ENCODE measurements at places on chromosomes 3 and 15.
A peak's percentile ranks its signal among the peaks of the same experiment; 100 is the strongest.

DNA sequence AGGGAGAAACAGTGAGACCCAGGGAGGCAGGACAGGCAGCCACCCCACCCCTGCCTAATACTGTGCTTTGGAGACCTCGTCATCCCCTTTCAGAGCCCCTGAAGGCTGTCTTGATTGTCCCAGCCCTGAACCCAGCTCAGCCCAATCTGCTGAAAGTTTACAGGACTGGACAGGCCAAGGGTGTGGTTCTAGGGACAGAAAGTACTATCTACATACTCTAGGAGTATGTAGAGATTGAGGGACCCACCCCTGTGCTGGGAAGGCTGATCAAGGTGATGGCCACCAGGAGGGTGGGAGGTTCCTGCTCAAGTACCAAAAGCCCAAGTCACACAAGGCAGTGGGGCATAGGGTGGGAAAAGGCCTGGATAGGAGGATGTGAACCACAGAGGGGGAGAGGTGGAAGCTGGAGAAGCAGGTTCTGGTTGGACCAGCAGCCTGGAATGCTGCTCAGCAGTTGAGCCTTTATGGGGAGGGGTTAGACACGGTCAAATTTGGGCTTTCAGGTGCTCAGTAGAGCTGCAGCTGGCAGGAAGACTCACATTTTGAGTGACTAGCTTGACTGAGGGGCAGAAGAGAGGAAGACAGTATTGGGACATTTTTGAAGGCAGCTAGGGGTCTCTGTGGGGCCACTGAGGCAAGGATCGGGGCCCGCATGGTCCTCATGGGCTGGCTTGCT lies 6.7 kb downstream of the NBEAL2 start:
- DNase-seq = no peak

DNA sequence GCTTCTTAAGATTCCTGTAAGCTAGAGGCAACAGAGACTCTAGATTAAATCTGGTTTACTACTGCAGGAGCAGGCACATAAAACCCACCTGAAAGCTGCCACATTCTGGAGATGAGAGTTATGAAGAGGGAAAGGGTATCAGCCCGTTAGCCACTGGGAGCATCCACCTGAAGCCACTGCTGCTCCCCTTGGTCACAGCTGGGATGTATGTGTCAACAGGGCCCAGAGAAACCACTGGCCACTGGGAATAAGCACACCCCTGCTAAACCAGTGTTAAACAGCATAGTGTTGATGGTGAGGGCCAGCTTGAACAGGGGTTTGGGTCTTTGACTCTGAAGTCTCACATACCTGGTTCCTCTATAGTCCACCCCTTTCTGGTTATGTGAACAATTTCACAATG lies 10.9 kb downstream of the SLCO2A1 start:
- DNase-seq = no peak

GRCh38 chr3:34842706-34843480 lies 796.4 kb upstream of the ARPP21 start:
- DNase-seq = no peak

DNA sequence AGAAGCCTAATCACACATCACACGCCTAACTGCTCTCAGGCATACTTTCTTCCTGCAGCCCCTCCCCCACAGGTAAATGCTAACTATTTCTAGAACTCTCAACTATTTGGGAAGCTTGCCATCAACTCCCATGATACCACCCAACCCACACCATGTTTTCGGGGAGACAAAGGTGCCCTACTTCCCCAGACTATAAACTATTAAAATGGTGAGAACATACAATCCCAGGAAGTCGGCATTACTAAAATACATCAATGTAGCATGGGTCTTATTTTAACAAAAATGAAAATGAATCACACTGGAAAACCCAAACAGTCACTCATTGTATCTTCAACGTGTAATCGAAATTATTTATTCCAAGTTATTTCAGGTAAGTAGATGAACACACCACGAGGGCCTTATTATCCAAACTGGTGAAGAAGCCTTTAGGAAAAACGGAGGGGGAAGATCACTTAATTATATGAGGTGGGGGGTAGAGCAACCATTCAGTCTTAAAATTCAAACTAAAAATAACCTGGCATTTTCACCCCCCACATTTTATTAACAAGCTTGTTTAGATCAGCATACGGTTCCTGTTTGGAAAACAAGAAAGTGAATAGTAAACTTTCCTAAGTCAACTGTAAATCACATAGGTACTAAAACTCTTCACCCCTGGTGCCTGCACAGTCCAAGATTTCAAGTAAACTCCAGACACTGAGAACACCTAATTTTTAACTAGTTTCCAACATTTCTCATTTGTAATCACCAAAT lies 1.9 kb downstream of the TBL1XR1 start:
- no peak for DNase-seq

GRCh38 chr3:98962951-98963350 lies 61.5 kb upstream of the DCBLD2 start:
- DNase-seq = no peak

GRCh38 chr3:94965867-94966475 lies 903.1 kb downstream of the NSUN3 start:
- DNase-seq = no peak

DNA sequence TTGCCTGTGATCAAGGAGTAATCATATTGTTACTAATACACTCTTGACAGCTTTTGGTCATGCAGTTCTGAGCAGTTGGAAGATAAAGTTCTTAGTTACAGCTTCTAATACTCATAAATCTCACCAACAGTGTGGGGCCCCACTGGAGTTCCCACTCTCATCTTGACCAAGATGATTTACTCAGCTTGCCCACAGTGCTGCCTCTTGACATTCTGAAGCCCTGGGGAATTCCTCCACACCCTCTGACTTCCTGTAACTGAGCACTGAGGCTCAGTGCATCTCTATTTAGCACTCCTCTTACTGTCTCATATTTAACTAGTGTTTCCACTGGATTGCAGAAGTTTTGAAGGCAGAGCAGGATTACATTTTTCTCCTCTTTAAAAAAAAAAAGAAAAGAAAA lies 1.9 kb upstream of the ARL6IP5 start:
- DNase-seq = no peak

- no peak for DNase-seq
These were observed 38.8 kb upstream of the DUT start for GRCh38 chr15:48292458-48292857.

DNA sequence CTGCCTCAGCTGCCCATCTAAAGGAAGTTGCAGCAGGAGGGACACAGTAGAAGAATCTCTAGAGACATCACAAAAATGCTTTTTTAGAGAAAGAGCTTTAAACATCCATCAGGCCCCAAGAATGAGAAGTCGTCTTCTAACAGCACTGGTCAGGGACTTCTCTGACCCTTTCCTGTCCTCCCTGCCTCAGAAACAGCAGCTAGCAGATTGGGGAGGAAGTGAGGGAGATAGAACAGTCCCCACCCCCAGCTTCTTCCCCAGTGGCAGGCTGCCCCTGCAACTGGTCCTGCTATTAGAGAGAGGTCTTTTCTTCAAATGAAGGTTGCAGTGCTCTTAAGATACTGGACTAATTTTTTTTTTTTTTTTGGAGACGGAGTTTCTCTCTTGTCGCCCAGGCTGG lies 55.1 kb downstream of the PDE8A start:
- no peak for DNase-seq

DNA sequence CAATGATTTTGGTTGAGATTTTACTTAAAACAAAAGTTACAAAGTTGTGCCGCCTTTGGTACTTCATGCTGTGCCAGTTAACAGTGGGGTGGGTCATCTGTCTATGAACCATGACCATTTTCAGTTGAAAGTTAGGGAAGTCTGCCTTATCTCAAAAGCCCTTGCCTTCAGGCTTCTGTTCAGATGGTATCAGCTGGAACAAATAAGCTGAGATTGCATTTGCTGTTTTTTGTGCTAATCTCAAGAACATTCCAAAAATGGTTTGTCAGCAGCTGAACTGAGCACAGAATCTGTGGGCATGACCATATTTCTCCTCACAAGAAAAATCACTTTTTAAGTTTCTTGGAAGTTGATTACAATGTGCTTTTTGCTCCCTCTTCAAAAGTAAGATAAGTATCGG lies 142.3 kb downstream of the IL5RA start:
- DNase-seq = no peak

DNA sequence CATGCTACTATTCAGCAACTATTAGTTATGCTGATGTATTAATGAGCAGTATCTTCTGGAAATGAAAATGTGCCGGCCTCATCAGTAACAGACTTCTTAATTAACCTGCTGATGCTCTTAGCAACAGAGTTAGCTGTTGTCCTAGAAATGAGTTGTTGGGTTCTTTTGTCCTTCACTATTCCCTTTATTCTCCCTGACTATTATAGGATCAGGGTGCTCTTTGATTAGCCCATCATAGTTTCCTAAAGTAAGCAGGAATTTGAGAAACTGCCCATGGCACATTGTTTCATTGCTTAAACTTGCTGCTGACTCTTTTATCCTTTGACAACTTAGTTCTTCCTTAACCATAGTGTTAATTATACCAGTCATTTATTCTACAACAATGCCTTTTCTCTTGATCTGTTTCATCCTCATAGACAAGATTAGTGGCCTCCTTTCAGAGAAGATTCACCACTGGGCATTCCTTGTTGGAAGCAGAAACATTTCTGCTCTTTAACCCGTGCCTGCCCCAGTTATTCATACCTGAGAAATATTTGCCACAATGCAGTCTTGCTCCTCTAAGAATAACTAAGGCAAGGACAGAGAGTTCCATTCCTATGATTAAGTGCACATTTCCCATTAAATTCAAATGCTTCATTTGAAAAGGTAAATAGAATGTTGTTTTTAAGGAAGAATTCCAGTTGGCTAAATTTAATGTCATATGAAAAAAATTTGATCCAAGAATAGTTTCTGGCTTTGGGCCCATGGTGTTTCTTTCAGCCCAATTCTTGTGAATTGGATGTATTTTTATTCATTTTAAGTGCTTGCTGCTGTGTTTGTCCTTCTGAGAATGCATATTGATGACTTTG lies 573.3 kb upstream of the TBL1XR1 start:
- no peak for DNase-seq

- DNase-seq = peak; percentile 18
These were observed 57.2 kb upstream of the UTS2B start for GRCh38 chr3:191387441-191388077.

DNA sequence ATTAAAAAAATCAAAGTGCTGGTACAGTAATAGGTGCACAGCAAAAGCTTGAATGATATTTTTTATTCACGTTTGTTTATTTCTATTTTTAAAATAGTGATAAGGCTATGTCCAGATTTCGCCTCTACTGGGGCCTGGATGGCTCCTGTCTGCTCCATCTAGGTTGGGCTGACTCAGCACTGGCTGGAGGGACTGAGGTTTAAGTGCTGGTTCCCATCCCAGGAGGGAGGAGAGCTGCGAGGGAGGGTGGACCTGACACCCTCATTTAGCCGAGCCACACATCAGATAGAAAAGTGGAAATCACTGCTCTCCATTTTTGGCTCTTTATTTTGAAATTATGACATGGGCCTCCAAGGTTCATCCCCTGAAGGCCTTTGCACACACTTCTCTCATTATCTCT lies 95.4 kb upstream of the AGBL1 start:
- no peak for DNase-seq

GRCh38 chr3:187215460-187215859 lies 18.2 kb downstream of the RTP1 start:
- DNase-seq = no peak

DNA sequence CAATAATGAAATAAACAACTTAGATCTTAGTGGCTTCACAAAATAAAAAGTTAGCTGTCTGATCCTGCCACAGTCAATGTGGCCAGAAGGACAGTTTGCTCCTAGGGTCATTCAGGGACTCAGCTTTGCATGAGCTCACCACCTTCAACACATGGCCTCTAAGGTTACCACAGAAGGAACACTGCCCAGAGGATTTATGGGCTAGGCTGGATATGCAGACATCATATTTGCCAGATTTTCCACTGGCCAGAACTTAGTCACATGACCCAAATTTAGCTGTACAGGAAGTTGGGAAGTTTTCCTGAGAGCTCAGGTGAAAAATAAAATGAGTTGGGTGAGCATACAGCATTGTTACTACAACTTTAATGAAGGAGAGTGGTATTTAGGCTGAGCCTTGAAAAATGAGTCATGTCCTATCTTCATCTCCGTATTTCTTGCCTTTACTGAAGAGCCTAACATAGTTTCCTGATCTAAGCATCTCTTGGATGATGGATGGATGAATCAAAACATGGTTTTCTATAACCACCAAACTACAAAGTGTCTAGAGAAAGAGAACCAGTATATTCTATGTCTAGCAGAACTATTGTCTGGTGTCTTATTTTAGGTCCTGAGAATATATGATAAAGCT lies 54.9 kb upstream of the TMEM108 start:
- DNase-seq = no peak

GRCh38 chr15:69757186-69757585 lies 304.6 kb downstream of the RPLP1 start:
- no peak for DNase-seq
